Stimulated activated CD8-positive, alpha-beta memory T cell treated with anti-CD3 and anti-CD28 coated beads, Interleukin-4, amount 100 ng/mL, for 1 hour (primary cell): ENCODE measurements at places on chromosomes 4 and X.

GRCh38 chr4:140326395-140326993 is 47.0 kb upstream of the SCOC start:
- no peak for DNase-seq

- DNase-seq, result no peak
Measured at GRCh38 chrX:129984111-129984958, 1.9 kb downstream of the BCORL1 start.

DNA sequence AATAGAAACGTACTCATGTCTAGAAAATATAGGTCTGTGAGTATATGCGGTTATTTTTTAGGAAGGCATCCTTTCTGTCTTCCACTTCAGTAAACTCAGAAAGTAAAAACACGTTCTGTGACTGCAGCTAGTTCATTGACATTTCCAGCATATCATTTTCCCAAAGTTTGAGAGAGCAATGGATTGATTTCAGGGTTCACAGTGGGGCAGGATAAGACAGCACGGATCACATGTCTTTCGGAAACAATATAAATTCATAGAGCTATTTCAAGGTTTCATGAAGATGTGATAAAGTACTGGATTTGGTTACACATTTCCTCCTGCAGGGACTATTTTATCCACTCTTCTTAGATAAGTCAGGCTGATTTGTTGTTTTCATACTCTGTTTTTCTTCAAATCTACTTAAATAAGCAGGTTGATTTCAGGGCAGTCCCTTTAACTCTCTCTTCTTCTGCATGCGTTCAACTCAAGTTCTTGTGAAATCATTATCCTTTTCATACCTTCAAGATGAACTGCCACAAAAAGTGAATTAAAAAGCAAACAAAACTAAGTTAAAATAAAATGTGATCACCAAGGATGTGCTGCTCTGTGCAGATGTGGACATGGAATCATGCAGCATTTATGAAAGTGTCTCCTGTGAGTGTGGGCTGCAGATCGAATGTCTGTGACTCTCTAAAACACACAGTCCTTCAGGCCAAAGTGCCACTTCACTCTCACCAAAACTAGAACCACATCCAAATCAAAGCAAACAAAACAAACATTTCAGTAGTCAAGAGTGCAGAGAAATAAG is 187.7 kb downstream of the UNC5C start:
- DNase-seq, result no peak

DNA sequence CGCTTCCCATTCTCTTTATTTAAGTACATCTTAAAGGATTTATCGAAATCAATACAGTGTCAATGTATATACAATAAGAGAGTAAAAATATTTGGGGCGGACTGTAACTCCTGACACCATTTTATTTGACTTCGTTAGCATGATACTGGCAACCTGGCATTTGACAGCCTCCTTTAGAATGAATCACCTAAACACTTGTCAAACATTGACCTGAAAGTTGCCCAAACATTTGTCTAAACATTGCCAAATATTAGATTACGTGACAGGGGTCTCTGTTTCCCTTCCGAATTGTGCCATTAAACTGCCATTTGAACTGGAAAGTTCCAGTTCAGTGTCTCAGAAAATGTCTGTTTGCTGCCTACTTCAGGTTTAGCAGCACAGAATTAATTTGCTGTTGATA is 20.8 kb upstream of the FAM9A start:
- no peak for DNase-seq

DNA sequence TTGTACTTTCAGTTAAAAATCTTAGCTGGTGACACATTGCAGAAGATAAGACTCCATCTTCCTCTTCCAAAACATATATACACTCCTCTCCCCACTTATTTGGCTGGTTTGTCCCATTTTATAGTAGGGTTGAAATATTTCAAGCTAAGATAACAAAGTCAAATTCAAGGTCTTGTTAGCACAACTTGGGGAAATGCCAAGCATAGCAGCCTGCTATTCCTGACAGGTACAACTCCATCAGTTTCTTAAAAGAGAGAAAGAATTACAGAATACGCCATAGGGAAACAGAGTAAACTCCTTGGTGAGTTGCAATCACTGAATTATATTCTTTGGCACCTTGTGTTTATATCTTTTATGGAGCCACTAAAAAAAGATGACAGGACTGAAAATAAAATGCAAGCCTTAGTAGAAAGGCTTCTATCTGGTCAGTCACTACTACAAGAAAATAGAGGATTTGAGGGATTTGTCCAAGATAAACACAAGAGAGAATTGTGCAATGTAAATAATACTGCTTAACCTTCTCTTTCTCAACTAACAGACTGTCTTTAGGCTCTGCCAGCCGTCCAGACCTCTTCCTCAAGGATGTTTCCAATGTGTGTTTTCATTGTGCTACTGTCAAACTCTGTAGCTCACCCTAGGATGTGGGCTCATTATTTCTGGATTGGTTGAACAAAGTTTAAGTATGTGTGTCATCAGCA is 170.3 kb downstream of the VEGFC start:
- no peak for DNase-seq

GRCh38 chr4:70680934-70681333 is 7.4 kb upstream of the UTP3 start:
- DNase-seq, result no peak

- no peak for DNase-seq
Measured at GRCh38 chr4:85826060-85826678, 351.2 kb downstream of the ARHGAP24 start.

- DNase-seq, result no peak
Measured at GRCh38 chr4:88819818-88820697, 122.4 kb upstream of the NAP1L5 start.

DNA sequence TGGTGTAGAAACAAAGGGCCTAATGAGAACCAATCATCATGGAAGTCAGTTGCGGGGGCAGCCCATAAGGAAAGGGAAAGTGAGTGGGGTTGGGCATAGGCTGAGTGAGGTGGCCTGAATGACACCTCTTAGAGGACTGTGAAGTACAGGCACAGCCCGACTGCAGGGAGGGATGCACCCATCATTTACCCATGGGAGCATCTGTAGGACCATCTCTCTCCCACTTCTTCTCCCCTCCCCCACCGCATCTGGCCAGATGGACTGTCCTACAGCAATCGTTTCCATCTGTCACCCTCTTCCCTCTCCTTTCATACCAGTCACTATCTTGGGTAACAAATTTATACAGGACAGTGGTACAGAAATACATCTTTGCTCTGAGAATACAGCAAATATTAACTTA is 4.2 kb downstream of the STBD1 start:
- DNase-seq, result no peak

DNA sequence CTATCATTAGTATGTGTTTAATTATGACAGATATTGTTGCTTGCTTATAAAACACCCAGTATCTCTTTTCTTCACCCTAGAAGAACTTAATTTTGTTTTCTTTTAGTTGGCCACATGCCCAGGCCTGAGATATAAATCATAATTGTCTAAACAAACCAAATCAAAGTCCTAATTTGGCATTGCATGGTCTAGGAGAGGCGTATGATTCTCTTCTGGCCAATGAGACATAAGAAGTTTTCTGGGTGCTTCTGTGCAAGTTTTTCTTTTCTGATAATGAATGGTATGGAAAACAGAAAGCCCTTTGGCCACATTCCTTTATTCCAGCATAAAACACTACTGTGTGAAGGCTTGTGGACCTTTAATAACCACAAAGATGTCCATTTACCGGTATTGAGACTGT is 192.9 kb upstream of the CTSO start:
- no peak for DNase-seq

DNA sequence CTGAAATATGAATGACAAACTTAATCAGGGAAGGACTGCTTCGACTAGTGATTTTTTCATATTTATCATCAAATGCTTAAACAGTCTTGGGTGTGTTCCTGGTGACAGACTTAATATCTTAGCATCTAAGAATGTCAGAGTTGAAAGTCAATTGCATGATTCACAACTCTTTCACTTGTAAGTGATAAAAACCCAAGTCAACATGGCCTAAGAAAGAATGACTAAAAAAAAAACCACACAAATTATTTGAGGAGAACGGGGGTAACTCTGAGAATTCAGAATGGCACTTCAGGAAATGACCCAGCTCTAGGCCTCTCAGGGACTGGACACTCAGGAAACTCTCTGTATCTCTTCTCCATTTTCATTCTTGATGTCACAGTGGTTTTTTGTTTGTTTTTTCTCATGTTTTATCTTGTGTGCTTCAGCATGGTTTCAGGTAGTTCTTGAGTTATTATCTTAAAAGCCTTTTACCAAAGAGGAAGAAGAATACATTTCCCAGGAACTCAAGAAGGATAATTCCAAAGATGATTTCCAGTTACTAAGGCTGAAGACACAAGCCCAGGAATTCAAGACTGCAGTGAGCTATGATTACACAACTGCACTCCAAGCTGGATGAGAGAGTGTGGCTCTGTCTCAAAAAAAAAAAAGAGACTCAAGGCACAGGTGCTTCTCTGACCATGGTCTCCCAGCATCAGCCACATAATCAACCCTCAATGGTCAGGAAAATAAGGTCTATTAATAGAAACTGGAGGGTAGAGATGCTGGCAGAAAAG is 1697.8 kb upstream of the IGFBP7 start:
- no peak for DNase-seq

DNA sequence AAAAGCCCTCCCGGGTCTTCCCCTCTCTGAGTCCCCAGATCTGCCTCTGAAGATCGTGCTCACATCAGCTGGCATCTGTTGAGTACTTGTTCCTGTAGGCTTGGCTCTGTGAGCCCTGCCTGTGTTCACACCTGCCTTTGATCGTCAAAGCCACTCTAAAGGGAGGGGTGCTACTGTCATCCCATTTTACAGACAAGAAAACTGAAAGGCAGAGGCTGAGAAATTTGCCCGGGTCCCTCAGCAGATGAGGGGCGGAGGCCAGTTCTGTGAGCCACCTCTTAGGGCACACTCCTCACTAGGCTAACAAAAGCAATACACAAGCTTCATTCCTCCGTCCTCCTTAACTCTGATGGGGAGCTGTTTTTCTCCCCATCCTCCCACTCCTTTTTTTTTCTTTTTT is 655 bp downstream of the CYTL1 start:
- DNase-seq, result no peak

GRCh38 chr4:128974136-128974581 is 119.2 kb downstream of the SCLT1 start:
- no peak for DNase-seq

DNA sequence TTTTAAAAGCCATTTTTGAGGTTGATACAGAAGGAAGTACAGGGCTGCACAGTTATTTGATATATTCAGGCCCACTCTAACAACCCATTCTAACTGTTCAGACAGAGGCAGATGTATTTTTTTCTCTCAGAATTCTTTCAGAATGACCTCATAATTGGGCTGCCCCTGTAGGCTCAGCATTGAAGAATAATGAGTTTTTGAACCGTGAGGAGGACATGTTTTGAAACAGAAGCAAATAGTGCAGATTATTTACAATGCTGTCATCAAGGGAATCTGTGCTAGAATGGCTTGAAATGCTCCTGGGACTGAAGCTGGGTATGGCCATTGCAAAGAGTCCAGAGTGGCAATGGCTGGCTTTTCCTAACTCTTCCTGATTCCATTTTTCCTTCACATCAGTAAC is 158.1 kb downstream of the SOX3 start:
- no peak for DNase-seq

DNA sequence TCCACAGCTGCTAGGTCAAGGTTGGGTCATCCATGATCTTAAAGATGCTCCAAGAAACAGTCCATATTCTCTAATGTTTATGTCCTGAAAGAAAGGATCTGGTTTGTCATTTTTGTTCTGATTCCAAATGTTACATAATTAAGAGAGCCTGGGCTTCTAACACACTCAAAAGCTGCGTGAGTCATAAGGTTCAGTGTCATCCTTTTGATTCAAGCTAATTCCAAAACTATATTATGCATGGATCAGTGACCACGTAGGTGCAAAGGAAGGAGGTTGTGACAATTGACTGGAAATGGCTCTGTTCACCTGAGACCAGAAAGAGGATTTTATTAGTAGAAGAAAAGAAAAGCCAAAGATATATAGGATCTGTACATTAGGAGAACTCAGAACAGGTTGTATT is 268.7 kb upstream of the GK2 start:
- no peak for DNase-seq

DNA sequence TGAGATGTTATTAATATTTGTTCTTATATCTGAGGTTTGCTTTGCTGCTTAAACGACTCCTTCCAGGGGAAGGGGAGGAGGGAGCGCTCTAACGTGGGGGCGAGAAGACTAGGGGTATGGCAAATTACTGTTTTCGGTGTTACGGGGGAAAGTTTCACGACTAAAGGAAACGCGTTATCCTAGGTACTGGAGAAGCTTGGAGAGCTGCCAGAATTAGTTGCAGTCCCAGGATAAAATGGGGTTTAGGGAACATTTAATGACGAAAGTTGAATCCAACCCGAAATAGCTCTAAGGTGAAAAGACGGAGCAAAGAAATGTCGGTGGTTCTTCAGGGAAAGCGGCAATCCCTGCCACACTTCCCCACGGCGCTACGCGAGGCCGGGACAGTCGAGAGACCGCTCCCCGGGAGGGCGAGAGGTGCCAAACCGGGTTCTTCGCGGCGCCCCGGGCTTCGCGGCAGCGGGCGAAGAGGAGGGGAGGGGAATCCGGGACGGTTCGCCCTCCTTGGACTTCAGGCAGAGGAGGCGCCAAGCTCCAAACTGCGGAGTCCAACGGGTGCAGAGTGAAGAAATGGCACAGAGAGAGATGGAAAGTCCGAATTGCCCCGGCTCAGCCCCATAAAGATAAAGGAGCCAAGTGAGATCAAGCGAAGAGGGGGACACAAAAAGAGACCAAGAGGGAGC is 724 bp downstream of the THOC2 start:
- DNase-seq, result no peak

DNA sequence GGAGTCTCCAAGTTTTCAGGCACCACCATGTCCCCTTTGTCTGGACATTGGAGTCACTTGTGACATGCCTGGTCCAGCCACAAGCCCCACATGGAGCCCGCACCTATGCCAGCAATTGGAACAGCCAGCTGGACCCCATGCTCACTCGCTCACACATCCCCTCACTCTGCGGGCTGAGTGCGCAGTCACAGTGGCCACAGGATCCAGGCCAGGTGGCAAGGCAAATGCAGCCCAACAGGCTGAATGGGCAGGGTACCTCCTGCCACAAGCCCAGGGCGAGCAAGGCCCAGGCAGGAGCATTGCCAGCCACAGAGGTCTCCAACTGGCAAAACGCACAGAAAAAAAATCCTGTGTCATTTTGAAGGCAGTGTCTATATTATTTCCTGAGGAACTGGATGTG is 82.0 kb downstream of the ANXA10 start:
- no peak for DNase-seq
